ENCODE measurements at places on chromosomes 1 and 21.

DNA sequence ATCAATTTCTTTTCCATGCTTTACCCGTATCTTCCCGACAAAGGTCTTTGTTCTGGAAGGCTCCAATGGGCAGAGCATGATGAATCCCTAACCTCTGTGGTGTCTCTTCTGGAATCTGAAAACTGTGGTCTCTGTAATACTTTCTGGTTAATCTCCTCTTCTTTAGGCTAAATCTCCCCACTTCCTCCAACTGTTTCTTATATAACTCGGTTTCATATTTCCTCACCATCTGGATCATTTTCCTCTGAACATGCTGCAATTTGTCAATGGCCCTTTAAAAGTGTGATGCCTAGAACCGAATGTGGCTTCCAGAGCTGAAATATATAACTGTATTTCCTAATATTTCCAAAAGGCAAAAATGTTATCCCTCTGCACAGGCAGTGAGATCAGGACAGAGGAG lies 66.1 kb downstream of the ALG14 start:
- no peak for DNase-seq

DNA sequence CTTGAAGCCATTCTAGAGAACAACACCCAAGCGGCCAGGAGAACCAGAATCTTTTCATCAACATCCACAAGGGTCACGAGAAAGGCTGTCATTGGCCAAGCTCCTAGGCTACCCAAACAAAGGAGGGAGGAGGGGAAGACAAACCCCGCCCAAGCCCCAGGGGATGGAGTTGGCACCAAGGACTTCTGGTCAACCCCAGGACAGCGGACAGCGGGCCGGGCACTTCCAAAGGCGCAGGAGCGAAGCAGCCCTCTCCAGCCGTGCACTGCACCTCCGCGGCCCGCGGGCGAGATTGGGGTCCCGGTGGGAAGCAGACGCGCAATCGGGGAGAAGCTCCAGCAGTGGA lies at the start of gene CLIC6:
Gene CLIC6, plus strand, starts transcription at position 192 of the 346 bp plus-strand sequence. CDS start 395 bp downstream, outside the sequence.
- DNase-seq, result no peak

- DNase-seq, result no peak
Measured at GRCh38 chr1:245025525-245025924, 129.3 kb upstream of the KIF26B start.

DNA sequence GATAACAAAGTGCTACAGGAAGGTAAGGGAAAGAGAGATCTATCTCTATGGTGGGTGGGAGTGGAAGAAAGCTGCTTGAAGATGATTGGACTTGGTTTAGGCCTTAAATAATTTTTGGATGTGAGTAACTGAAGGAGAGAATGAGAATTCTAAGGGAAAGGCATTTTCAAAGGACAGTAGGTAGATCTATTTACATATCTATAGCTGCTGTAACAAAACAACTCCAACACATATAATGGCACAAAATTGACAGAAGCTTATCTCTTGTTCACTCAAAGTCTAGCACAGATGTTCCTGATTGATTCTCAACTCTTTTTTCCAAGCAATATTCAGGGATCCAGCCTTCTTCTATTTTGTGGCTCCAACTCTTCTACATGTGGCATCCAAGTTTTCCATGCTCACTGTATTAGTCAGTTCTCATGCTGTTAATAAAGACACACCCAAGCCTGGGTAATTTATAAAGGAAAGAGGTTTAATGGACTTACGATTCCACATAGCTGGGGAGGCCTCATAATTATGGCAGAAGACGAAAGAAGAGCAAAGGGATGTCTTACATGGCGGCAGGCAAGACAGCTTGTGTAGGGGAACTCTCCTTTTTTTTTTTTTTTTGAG lies 3.1 kb upstream of the DDAH1 start:
- DNase-seq, result no peak

DNA sequence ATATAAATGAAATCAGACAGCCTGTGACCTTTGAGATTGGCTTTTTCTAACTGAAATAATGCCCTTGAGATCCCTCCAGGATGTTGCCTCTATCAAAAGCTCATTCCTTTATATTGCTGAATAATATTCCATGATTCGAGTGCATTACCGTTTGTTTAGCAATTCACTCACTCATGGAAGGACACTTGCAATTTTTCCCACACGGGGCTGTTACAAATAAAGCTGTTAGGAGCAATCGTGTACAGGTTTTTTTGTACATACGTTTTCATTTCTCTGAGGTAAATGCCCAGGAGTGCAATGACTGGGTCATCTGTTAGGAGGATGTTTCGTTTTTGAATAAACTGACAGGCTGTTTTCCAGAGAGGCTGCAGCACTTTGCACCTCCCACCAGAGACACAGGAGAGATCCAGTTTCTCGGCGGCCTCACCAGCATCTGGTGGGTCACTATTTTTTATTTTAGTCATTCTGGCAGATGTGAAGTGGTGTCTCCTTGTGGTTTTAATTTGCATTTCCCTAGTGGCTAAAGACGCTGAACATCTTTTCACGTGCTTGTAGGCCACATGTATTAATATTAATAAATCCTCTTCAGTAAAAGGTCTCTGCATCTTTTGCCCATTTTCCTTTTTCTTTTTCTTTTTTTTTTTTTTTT lies 11.0 kb downstream of the PRDM15 start:
- DNase-seq, result peak; percentile 79

- DNase-seq, result no peak
Measured at GRCh38 chr1:211129776-211130175, 4.2 kb downstream of the KCNH1 start.

Data from GM12878 (cell line).